ENCODE measurements at places on chromosomes 11 and 22.
A peak's percentile ranks its signal among the peaks of the same experiment; 100 is the strongest.

- H3K27me3 ChIP-seq, result no peaks in the 10 kb centered on the region
- no peaks in the 10 kb centered on the region for H3K4me1 ChIP-seq
- no peak for DNase-seq
Observed at GRCh38 chr11:68302670-68303069, 9.7 kb upstream of the LRP5 start.

DNA sequence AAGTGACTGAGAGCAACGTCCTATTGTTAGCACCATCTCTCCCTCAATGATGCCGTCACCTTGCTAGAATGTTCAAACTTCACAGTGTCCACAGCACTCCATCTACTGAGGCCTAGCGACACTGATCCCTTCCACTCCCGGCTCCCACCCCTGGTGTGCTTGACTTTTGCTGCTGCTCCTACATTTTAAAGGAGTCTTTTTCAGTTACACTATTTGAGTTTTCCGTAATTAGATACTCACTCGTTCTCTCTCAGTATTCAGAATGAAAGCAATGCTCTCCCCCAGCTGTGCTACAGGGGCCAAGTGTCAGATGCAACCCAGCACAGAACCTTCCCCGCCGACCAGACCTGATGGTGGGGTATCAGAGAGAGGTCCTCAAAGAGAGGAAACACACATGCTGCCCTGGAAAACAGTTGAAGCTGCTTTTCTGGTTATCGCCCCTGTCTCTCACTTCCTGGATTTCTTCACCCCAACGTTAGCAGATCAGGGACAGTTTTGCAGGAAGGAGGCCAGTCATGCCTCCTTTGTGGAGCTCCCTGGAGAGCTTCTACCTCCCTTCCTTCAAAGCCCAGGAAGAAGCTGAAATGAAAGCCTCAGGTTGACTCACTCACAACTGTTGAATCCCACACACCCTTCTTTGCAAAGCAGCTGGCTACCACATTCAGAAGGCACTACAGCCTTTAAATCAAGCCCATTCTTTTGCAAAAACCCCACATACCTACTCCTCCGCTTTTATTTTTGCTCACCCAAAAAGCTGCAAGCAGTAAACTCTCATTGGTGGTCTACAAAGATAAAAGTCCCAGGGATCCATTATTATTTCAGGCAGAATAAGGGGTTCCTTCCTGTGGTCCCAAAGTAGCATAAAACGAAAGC, 23.5 kb downstream of the LARGE1 start:
- peak overlapping the region; percentile 97 for H3K27ac ChIP-seq
- peaks cover 86% of the 10 kb centered on the region for H3K4me1 ChIP-seq
- no peaks in the 10 kb centered on the region for H3K36me3 ChIP-seq
- DNase-seq, result peak; percentile 84
- peak overlapping the region; percentile 30 for H3K4me3 ChIP-seq
- H3K27me3 ChIP-seq, result no peaks in the 10 kb centered on the region

GRCh38 chr11:44982496-44983062, 31.9 kb upstream of the TP53I11 start:
- DNase-seq, result no peak
- peaks cover 16% of the 10 kb centered on the region for H3K4me1 ChIP-seq
- no peak overlapping the region for H3K27ac ChIP-seq
- H3K4me3 ChIP-seq, result no peak overlapping the region

- H3K4me3 ChIP-seq, result no peak overlapping the region
- no peak for DNase-seq
- no peaks in the 10 kb centered on the region for H3K27me3 ChIP-seq
- H3K27ac ChIP-seq, result no peak overlapping the region
- H3K4me1 ChIP-seq, result no peaks in the 10 kb centered on the region
Observed at GRCh38 chr22:47740109-47740805, 977.8 kb downstream of the TBC1D22A start.

DNA sequence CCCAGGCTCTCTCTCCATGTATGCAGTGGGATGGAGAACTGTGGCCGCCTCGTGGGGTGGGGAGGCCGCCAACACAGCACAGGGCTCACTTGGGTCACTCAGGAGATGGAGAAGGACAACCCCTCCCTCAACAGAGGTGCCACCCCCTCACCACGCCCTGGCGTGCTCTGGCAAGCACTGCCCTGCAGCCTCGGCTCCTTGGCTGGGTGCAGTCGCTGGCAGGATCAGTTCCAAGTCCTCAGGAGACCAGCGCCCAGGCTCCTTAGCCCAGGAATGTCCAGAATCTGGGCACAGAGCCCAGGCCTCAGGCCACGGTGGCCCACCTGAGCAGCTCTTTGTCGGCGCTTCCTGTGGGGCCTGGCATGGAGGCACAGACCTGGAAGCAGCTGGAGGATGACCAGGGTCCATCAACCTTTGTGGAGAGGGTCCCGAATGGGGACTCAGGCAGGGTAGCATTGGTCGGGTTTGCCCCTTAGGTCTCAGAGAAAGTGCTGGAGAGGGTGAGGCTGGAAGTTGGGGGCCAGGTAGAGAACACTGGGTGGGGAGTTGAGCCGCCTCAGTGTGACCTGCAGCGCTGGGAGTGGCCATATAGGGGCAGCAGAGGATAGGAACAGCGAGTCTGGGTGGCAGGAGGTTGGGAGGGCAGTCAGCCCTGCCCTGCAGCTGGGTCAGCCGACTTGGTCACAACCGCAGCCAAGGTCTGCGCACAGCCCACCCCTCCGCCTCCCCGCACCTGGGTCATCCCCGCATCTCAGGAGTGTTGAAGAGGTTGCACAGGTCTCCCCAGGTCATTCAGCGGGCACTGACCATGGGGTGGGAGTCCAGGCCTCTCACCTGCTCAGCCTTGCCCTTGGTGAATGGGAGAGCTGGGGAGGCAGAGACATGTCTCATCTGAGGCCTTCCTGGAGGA, 8.2 kb downstream of the SUSD2 start:
- DNase-seq, result peak; percentile 90
- H3K27ac ChIP-seq, result no peak overlapping the region
- no peaks in the 10 kb centered on the region for H3K27me3 ChIP-seq
- H3K36me3 ChIP-seq, result no peaks in the 10 kb centered on the region
- H3K4me3 ChIP-seq, result no peak overlapping the region
- no peaks in the 10 kb centered on the region for H3K4me1 ChIP-seq

DNA sequence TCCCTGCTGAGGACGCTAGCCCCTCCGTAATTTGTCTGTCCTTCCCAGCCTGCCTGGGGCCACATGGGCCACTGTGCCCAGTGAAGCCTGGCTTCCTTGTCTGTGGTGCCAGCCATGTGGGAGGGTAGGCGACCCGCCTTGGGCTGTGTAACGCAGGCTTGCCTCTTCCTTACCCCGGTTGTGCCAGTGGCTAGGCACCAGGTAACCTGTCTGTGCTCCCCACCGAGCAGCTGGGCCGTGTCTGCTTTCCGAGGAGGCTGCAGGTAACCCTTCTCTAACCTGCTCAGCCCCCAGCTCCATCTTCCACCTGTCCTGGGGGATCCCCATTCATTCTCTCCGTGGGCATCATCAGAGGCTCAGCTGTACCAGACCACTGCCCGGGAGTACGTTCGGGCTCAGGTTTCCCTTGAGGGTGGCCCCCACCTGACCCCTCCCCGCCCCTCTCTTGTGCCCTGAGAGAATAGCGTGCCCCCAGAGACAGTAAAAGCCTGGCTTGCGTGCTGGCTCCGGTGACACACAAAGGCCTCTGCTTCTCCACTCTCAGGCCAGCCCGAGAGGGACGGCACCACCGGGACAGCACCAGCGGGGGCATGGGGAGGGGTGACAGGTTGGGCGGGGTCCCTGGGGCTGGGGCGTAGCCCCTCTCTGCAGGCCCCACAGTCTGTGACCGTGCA, 79.1 kb downstream of the CDKN1C start:
- no peaks in the 10 kb centered on the region for H3K4me1 ChIP-seq
- peaks cover 12% of the 10 kb centered on the region for H3K27me3 ChIP-seq
- no peak overlapping the region for H3K27ac ChIP-seq
- no peak for DNase-seq

GRCh38 chr11:29962243-29962642, 54.6 kb downstream of the KCNA4 start:
- H3K36me3 ChIP-seq, result no peaks in the 10 kb centered on the region
- H3K4me1 ChIP-seq, result peaks cover 25% of the 10 kb centered on the region
- DNase-seq, result peak; percentile 87

DNA sequence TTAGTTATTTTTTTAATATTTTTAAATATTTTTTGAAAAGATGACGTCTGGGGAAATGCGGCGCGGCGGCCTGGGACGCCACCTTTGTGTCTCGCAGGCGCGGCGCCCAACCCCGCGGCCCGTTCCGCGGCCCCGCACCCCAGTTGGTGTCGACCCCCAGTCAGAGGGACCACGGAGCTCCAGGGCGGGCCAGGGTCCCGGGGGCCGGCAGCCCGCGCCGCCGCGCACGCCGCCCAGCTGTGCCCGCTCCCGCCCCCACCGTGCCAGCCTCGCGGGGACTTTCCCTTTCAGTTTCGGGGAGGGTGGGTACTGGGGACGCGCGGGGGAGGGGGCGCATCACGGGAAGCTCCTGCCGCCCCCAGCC, 1.6 kb downstream of the CCND1 start:
- peaks cover 11% of the 10 kb centered on the region for H3K4me1 ChIP-seq
- DNase-seq, result peak; percentile 27
- peaks cover 24% of the 10 kb centered on the region for H3K27me3 ChIP-seq
- peak overlapping the region; percentile 91 for H3K4me3 ChIP-seq
- no peaks in the 10 kb centered on the region for H3K36me3 ChIP-seq

DNA sequence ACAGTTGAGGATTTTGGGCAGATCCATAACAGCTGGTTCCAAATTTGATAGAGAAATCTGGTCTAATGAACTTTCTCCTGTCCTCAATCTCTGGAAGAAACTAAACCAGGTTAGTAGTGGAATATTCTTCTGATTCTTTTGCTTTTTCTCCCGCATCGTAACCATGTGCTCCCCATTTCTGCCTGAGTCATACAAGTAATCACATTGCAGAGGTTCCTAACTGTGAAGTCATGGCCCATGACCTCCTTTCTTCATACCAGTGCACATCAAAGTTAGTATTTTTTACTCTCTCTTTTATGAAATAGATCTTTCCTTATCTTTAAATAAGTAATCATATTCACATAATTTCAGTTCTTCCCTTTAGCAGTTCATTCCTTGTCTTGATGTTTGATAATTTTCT, 249.0 kb downstream of the DYNC2H1 start:
- no peak overlapping the region for H3K4me3 ChIP-seq
- no peaks in the 10 kb centered on the region for H3K36me3 ChIP-seq
- H3K27ac ChIP-seq, result no peak overlapping the region
- no peaks in the 10 kb centered on the region for H3K4me1 ChIP-seq
- DNase-seq, result no peak

- H3K4me1 ChIP-seq, result peaks cover 9% of the 10 kb centered on the region
- DNase-seq, result peak; percentile 54
- no peak overlapping the region for H3K27ac ChIP-seq
- no peak overlapping the region for H3K4me3 ChIP-seq
- H3K27me3 ChIP-seq, result no peaks in the 10 kb centered on the region
Observed at GRCh38 chr11:59857439-59858434, 8.6 kb downstream of the TCN1 start.

- peak; percentile 36 for DNase-seq
- H3K27me3 ChIP-seq, result no peaks in the 10 kb centered on the region
- peaks cover 29% of the 10 kb centered on the region for H3K4me1 ChIP-seq
- no peak overlapping the region for H3K4me3 ChIP-seq
- no peak overlapping the region for H3K27ac ChIP-seq
Observed at GRCh38 chr22:27312966-27313855, 488.3 kb downstream of the MN1 start.

DNA sequence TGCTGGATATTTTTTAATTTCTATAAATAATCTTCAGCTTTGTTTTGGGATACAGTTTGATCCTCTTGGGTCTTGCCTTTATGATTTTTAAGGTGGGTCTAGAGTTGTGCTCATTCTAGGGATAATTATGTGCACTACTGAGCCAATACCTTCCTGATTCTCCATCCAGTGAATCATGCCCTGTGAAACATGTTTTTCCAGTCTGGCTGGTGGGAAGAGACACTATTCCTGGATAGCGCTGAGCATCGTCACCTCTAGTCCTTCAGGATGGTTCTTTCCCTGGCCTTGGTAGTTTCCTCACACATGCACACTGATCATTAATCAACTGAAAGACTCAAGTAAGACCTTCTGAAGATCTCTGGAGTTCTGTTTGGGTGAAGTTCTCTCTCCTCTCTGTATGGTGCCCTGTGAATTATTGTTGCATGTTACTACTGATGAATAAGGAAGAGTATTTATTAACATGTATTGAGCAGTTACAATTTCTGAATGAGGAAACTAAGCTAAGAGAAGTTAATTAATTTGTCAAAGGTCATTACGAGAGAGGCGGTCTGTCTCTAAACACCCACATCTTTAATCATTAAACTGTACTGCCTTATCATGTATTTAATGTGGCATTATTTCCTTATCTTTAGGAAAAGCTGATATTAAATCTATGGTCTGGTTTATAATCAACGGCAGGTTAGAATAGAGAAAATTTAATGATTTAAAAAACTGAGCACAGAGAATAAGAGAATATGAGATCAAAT, 39.1 kb upstream of the LIPT2 start:
- DNase-seq, result peak; percentile 9
- H3K4me3 ChIP-seq, result no peak overlapping the region
- no peaks in the 10 kb centered on the region for H3K27me3 ChIP-seq
- no peaks in the 10 kb centered on the region for H3K36me3 ChIP-seq
- no peaks in the 10 kb centered on the region for H3K4me1 ChIP-seq

- no peak overlapping the region for H3K27ac ChIP-seq
- H3K36me3 ChIP-seq, result no peaks in the 10 kb centered on the region
- DNase-seq, result no peak
Observed at GRCh38 chr11:74014880-74015279, 6.0 kb upstream of the UCP3 start.

DNA sequence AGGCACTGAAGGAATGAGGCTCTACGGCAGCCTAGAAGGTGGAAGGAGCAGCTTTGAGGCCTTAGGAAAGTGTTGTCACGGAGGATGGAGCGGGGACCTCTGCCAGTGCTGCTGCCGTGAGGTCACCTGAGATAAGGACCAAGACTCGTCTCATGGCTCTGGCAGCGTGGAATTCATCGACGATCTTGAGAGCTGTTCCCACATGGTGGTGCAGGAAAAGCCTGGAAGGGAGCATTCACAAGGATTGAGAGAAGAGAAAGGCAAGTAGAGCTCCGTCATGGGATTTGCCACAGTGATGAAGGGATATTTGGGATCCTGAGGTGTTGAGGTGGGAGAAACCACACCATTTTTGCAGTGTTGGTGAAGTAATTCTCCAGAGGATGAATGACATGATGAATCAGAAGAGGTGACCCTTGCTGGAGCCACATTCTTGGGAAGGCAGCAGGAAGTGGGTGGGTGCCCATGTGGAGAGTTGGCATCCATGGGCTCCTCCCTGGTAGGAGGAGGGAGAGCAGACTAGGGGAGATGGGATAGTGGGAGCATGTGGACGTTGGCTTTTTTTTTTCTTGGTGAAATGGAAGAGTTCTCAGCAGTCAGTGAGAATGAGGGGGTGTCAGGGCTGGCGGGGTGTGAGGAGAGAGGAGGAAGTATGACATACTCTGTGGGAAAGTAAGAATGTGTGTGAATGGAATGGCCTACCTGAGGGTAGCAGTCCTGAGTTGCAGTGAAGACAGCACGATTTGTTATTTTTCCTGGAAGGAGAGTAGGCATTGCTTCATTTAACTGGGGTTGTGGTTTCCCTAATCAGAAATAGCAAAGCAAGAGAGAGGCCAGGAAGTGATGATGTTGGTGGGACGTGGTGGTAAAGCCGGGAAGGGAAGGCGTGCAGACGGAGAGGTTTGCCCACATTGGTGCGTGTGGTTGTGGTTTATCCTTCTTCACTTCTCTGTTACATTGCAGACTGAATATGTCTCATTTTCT, 11.1 kb downstream of the PPP6R3 start:
- no peak for DNase-seq
- H3K36me3 ChIP-seq, result peaks cover 4% of the 10 kb centered on the region
- no peak overlapping the region for H3K4me3 ChIP-seq
- H3K27ac ChIP-seq, result peak overlapping the region; percentile 55
- no peaks in the 10 kb centered on the region for H3K27me3 ChIP-seq

Data from GM23338 (cell line).